ENCODE measurements at places on chromosomes 6 and 20.

DNA sequence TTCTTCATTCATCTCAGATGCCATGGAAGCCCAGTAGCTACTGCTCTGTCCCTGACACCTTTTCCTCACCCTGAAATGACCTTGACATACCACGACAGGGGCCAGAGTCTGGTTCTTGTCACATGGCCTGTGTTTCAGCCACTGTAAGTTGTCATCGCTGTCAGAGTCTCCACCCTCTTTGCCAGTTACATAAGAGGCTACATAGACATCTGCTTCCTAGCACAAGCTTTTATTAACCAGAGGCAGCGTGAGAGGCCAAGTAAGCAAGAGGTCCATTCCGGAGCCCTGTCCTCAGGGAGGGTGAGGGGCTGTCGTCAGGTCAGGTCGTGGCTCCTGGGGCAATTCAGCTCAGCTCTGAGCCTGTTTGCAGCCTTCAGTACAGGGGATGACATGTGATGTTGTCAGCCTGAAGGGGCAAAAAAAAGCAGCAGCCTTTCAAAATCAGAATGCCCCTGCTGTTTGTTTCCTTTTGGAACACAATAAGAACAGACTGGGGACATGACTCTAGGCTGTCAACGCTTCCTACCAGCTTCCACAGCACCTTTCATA lies 146.3 kb downstream of the MTFR2 start:
- DNase-seq, result no peak

GRCh38 chr6:31792761-31793171 lies 2.8 kb downstream of the VARS1 start:
- no peak for DNase-seq

DNA sequence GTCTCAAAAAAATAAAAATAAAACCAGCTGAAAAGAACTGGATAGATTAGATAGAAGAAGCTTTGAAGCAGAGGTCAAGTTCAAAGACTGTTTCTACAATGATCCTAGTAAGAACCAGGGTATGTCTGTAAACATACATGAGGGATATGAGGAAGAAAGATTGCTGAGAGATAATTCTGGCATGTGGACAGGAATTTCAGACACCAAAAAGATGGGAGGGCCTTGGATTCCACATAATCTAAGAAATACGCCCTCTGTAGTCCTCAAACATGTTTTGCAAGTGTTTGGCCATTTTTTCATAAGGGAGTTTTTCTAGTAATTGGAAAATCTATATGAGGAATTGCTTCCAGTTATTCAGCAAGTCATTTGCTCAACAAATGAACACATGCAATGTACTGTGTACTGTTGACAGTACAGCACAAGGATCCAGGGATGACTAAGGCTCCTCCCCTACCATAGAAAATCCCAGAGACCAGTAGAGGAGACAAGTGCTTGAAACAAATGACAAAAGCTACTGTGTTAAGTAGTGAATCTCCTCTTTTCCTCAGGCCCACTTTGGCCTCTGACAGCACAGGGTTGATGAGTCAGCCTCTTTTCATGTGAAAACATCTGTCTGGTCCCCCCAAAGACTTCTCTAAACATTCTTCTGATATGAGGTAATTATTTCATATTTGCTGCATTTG lies 795.9 kb downstream of the MAFB start:
- DNase-seq, result peak; percentile 39

DNA sequence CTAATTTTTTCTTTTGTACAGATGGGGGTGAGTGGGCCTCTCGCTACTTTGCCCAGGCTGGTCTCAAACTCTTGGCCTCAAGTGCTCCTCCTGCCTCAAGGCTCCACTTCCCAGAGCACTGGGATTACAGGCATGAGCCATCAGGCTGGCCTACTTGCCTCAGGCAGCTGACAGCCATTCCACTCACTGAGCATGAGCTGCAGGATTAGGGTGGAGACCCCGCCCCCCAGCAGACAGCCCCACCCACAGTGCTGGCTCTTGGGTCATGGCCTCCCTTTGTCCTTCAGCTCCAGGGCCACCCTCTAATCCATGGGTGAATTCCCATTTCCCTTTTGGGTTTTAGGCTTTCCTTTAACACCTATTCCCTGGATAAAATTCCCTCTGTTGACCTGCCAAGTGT lies 82.1 kb downstream of the BFSP1 start:
- DNase-seq, result no peak

- DNase-seq, result no peak
Measured at GRCh38 chr6:6474170-6474920, 114.2 kb upstream of the LY86 start.

GRCh38 chr6:139686308-139686707 lies 311.9 kb upstream of the CITED2 start:
- no peak for DNase-seq
